ENCODE measurements at places on chromosomes 7 and 10. TPM values are rescaled to one million over a fixed set of nuclear protein-coding genes. Genes with fewer than 3 reads are reported as not detected.
A peak's percentile ranks its signal among the peaks of the same experiment; 100 is the strongest.

DNA sequence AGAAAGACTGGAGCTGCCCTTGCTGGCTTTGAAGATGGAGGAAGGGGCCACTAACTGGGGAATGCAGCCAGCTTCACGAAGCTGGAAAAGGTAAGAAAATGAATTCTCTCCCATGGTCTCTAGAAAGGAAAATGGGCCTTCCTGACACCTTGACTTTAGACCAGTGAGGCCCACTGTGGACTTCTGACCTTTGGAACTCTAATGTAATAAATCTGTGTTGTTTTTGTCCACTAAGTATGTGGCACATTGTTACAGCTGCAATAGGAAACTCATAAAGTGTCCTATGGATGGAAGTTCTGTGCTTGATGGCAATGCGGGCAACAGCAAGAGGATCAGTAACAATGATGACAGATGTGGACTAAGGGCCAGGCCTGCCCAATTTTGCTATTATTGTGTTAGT, 20.9 kb downstream of the DNAJB9 start:
- no peak for DNase-seq

GRCh38 chr7:117020591-117020973, 67.3 kb downstream of the ST7 start:
- no peak for DNase-seq

- DNase-seq = peak; percentile 20
Observed at GRCh38 chr7:87038993-87039690, 20.3 kb downstream of the ELAPOR2 start.

GRCh38 chr10:60176925-60177324, 212.8 kb downstream of the ANK3 start:
- DNase-seq = no peak

Gene NAMPT
- polyA plus RNA-seq = 17.5 TPM

- DNase-seq = peak; percentile 43
Observed at GRCh38 chr7:122056977-122057376, 87.1 kb downstream of the AASS start.

DNA sequence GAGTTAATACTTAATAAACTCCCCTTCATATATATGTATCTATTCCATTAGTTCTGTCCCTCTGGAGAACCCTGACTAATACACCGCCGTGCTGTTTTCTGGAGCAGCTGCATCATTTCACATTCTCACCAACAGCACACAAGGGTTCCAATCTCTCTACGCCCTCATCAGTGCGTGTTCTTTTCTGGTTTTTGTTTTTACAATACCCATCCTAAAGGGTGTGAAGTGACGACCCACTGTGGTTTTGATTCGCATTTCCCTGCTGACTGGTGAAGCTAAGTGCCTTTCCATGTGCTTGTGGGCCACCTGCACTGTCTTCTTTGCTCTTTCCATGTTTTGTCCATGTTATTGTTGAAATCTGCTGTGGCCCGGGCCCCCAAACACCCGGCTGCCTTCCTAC, 11.0 kb upstream of the INSIG1 start:
- DNase-seq = no peak

GRCh38 chr7:32942415-32943251, 14.6 kb upstream of the FKBP9 start:
- peak; percentile 78 for DNase-seq

- no peak for DNase-seq
Observed at GRCh38 chr10:120456143-120456625, 843 bp upstream of the PLPP4 start.

- DNase-seq = no peak
Observed at GRCh38 chr10:7409045-7409731, 1.6 kb downstream of the SFMBT2 start.

DNA sequence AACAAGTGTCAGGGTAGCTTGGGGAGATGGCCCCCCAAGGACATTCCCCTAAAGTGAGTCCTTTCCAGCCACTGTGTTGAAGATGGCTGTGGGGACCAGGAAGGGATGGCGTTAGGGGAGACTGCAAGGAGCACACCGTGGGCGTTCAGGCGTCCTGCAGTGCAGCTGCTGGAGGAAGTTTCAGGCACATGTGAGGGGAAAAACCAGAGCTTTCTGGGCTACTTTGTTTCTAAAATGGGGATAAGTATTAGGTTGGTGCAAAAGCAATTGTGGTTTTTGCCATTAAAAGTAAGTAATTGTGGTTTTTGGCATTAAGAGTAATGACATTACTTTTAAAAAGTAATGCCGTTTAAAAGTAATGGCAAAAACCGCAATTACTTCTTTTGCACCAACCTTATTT, 14.3 kb downstream of the PRF1 start:
- no peak for DNase-seq

Gene FGL2
- polyA plus RNA-seq = not detected

GRCh38 chr10:50529660-50530059, 94.1 kb downstream of the SGMS1 start:
- no peak for DNase-seq

DNA sequence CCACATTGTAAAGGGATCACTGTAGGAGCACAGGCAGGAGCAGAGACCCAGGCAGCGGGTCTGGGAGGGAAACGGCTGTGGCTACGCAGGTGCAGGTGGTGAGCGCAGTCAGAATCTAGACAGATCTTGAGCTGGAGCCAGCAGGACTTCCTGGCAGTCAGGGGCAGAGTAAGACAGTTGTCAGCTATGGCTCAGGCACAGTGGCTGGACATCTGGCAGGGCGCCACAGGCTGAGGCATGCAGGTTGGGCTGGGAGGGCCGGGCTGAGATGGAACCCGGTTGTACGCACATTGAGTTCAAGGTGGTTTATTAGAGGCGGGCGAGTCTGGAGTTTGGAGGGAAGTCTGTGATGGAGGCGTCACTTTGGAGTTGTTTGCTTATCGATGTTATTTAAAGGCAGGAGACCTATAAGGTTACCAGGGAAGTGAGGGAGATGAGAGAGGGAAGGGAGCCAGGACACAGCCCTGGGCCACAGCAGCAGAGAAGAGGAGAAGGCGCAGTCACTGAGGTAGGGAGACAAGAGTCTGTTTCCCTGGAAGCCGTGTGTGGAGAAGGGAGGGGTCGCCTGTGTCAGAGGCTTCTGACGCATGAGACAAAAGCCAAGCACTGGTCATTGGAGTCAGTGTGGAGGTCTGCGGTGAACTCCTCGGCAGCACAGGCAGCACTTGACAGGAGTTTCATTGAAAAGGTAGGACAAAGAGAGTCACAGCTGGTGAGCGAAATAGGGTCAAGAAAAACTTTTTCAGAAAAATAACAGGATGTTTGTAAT, 73.8 kb downstream of the LANCL2 start:
- peak; percentile 9 for DNase-seq

DNA sequence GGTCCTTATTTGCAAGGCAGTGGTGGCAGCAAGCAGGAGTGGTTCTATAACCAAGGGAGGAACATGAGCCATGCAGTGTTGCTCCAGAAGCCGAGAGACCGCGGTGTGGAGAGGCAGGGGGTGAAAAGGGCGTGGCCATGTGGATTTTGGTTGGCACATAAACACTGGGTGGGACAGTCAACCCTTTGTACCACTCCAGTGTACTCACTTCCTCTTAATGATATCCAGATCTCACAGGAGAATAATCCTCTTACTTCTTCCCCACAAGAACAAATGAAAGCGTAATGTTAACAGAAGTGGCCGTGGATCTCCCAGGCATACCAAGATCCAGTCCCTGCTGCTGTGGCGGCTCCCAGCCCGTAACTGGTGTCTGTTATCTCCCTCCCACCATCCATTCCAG, 42.4 kb downstream of the XRCC2 start:
- no peak for DNase-seq

Gene APBB1IP
- polyA plus RNA-seq = not detected

GRCh38 chr7:157432957-157433576, 96.3 kb downstream of the DNAJB6 start:
- DNase-seq = peak; percentile 40

DNA sequence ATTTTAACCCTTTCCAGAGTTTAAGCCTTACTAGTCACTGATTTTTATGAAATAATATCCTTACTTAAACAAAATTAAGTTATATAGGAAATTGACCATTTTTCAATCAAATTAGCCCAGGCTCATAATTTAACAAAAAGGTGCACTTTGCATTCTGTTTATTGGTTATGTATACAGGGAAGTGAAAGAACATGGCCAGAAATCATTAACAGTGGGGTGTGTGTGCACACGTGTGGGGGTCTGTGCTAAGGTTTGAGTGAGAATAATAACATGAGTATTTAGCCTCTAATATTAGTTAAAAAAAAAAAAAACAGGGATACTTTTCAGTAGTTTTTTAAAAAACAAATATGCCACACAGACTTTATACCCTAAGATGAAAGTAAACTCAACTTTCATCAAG, 510.5 kb upstream of the PFKP start:
- no peak for DNase-seq

GRCh38 chr10:22324413-22324812, 3.5 kb downstream of the BMI1 start:
- no peak for DNase-seq

DNA sequence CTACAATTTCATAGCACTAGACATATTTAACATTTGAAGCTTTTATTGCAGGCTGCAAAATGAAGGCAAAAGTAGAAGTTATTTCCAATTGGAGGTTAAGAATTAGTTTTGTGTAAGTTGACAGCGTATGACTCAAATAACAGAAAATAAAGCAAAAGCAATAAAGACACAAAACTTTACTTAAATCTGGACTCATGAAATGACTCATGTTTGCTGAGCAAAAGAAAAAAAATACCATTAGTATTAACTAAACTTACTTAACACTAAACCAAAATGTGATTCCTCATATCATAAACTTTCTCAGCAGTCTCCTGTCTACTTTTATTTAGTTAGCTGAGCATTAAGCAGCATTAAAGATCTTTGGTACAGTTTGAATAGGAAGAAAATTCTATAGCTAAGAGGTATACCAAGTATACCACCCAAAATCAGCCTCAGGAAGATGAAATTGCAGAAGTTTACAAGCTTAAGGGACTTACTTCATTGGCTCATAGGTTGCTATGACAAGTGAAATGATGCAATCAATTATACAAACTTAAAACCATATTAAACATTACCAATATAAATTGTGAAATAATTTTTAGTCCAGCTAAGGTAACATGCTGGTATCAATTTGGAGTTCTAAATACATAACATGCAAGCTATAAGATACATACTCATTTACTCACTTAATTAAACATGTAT, 1131.4 kb downstream of the XPNPEP1 start:
- DNase-seq = no peak

GRCh38 chr10:76651154-76651553, 986.5 kb downstream of the KCNMA1 start:
- no peak for DNase-seq

GRCh38 chr10:127948791-127949190, 41.9 kb downstream of the PTPRE start:
- peak; percentile 77 for DNase-seq

DNA sequence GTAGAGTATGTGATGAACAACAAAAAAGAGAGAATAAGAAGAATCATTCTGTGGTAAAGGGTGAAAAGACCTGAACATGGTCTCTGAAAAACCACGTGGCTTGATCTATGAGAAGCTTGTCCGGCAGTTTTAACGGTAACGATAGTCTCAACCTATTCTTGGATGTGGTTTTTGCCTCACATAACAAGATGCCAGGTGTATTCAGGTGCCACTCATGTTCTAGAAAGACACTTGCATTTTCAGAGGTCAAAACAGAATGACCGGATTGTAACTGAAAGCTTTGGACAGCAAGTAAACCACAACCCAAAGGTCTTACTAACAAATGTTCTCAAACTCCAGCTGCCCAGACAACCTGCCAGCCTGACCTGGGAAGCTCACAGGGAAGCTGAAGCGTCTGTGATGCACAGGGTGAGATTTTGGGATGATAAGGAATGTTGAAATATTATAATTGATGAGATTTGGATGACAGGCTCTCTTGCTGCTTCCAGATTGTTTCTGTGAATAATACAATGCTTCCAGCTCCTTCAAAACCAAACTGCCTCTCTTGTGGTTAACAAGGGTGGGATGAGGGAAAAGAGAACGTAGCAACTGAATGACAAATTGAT, 137.4 kb upstream of the GRB10 start:
- DNase-seq = no peak

DNA sequence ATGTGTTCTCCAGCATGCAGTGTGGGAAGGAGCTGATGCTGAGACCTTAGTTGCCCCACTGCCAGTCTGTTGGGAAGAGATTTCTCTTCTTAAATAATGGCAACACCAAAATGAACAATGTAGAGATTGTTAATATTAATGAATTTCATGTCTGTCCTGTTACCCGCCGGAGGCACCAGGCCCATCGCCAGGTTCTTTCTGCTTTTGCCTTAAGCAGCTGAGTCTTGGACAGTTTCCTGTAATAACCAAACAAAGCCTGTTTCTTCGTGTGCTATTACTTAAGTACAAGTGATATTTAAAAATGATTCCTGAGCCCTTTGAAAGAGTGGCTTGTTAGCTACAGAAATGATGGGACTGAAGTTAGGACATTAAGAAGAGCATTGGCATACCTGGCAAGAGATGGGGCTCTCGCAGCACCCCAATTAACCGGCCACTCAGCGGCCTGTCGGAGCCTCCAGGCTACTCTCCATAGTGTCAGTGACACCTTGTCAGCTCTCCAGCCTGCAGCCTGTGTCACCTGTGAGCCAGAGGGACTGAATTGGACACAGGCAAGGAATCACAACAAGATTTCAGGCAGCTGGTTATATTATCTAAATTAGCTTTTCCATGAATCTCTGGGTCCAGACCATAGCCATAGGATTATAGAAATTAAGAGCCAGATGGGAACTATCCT, 142.0 kb downstream of the CELF2 start:
- DNase-seq = no peak

All from endothelial cell of umbilical vein (primary cell).